Dermis microvascular lymphatic vessel endothelial cell (primary cell): ENCODE measurements at places on chromosomes 2 and 18.
A peak's percentile ranks its signal among the peaks of the same experiment; 100 is the strongest.

- DNase-seq, result peak; percentile 62
Measured at GRCh38 chr2:18991177-18992168, 366.9 kb downstream of the OSR1 start.

DNA sequence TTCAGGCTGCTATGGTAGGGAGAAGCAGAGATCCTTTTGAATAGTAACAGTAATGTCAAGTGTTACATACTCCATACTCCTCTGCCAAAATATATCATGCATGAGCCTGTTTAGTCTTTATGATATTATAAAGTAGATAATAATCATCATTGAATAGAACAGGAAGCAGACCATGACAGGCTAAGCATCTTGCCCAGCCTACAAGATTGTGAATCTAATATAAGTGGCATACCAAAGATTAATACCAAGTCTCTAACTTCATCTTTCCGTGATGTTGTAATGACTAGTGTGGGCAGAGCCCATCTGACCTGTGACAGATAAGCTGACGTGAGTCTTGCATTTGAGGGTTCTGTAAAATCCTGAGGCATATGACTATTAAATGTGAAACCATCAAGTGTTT is 13.1 kb downstream of the NDUFB3 start:
- no peak for DNase-seq

DNA sequence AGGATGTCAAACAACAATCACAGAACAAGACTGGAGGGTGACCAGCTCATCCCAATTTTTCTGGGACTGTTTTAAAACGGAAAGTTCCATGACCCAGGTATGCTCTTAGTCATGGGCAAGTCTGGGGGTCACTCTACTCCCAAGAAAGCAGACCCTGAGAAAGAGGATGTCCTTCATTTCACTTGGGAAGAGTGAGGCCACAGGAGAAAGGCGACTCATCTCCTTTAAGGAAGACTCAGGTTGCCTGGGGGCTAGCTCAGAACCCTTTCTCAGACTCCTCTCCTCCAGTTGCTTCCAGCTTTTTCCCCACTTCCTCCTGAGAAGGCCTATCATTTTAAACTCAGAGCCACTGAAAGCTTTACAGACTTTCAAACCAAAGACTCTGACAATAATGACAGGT is 9.3 kb downstream of the RNF152 start:
- no peak for DNase-seq

DNA sequence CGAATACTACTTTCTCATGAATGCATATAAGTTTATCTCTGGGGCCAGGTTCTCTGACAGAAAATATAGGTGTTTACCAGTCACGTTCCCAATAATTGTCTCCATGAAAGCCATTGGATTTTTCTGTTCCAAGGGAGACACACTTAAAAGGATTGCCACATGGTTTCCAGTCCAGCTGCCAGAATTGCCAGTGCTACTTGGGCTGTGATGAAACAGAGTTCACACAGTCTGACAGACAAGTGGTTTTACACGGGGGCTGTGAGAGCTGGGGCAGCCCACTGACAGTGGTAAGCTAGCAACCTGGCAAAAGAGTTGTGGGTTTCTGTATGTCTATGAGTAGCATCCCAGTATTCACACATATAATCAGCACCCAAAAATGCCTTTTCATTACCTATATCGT is 27.7 kb upstream of the ATRAID start:
- no peak for DNase-seq

DNA sequence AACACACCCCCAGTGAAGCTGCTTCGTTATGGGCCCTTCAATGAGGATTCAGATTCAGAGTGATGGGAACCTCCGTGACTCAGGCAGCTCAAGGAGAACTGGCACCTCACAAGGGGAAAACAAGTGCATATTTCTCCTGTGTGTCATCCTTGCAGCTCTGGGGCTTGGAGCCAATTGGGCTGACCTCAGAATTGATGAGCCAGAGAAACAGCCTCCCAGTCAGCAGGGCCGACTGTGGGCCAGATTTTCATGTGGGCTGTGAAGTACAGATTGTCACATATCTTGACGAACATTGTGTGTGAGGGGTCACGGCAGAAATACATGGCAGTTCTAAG is 189.6 kb upstream of the SP5 start:
- peak; percentile 94 for DNase-seq

DNA sequence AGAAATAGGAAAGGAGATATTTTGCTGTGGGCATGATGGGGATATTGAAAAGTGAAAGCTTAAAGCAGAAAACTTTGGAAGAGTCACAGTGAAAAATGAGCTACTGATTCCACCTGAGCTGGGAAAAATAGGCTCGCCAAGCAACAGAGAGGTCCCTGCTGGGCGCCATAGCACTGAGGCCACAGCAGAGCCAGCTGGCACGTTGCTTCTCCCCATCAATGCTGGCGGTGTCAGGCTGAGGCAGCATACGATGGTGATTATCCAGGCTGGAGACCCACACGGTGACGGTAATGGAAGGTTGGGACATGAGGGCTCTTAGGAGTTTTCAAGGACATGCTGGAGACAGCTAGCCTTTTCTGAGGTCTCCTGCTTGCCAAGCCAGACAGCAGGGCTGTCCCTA is 25.8 kb upstream of the DTNB start:
- DNase-seq, result no peak

- DNase-seq, result no peak
Measured at GRCh38 chr18:31049189-31049588, 6.6 kb upstream of the DSC3 start.

GRCh38 chr2:239828192-239828972 is 196.8 kb downstream of the NDUFA10 start:
- no peak for DNase-seq

DNA sequence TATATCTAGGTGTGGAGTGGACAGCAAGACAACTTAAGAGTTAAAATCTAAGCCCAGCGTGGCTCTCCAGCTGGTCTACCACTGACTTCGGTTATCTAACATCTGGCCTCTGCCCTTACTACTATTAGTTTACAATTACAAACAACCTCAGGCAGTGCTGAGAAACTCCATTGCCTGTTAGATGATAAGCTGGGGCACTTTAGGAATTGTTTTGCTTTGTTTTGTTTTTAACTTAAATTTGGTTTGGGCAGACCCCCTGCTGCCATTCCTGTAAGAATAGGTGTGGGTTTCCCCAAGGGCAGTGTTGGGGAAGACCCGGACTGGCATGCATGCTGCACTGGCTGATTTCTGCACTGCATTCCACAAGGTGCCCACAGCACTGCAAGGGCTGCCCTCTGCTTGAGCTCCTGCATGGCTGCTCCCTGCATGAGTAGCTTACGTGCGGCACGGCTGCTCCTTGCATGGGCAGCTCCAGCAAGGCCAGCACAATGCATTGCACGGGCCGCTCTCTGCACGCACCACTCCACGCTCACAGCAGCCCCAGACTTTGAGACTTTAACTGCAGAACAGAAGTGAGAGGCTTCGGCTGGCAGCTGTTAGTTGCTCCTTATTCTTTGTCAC is 74.2 kb upstream of the SERTAD2 start:
- no peak for DNase-seq

DNA sequence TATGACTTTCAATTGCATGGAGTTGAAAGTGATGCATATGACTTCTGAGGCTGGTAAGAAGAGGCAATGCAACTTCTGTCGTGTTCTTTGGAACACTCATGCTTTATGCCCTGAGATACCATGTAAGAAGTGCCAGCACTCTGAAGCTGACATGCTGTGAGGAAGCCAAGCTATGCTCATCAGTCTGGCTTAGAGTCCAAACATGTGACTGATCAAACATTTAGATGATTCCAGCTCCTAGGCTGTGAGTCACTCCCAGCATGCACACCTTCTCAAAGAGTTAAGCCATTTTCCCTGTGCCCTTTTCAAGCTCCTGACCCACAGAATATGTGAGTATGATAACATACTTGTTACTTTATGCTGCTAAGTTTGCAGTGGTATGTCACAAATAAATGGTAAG is 15.8 kb upstream of the VRK2 start:
- DNase-seq, result no peak
